ENCODE measurements at places on chromosomes 2 and 18.

DNA sequence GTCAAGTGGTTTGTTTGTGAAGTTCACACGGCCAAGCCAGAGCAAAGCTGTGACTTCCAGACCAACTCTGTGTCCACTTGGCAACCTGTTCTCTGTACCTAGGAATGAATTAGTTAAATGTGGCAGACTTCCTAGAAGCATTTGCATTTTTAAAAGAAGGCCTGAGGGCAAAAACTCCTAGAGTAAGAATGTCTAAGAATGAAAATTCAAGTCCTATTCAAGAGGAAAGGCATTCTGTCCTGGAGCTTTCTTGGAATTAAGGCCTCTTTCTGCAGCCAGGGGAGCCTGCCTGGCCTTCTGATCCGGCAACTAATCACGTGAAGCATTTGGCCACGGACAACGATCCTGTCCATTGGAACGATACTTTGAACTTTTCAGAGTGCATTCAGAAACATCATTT lies 155.0 kb downstream of the SETBP1 start:
- no peak for DNase-seq

DNA sequence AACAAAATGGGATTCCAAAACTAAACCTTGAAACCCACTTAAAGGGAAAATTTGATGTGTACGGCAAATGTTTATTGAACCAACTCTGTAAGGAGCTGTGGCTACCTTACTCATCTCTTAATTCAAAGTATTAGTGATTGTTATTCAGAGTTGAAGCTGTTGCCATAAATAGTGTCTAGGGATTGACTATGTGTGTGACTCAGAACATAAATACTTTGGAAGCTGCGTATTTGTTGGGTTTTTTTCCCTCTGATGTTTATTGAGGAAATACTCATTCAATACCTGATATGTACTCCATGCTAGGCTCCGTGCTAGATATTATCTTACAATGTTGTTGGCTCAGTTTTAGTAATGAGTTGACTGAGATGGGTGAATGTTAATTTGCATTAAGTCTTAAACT lies 90.4 kb downstream of the PTRHD1 start:
- DNase-seq = no peak

DNA sequence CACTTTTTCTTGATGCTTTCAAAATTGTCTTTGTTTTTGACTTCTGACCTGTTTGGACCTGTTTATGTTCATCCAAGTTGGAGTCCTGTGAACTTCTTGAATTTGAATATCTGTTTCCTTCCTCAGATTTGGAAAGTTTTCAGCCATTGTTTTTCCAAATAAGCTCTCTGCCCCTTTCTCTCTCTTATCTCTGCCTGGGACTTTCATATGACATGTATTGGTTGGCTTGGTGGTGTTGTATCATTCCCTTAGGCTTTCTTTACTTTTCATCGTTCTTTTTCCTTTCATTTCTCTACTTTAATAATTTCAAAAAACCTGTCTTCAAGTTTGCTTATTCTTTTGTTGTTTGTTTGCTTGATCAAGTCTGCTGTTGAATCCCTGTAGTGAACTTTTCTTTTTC lies 60.1 kb upstream of the LDLRAD4 start:
- DNase-seq = no peak

- DNase-seq = no peak
Measured at GRCh38 chr2:172674034-172674967, 61.3 kb upstream of the RAPGEF4 start.

DNA sequence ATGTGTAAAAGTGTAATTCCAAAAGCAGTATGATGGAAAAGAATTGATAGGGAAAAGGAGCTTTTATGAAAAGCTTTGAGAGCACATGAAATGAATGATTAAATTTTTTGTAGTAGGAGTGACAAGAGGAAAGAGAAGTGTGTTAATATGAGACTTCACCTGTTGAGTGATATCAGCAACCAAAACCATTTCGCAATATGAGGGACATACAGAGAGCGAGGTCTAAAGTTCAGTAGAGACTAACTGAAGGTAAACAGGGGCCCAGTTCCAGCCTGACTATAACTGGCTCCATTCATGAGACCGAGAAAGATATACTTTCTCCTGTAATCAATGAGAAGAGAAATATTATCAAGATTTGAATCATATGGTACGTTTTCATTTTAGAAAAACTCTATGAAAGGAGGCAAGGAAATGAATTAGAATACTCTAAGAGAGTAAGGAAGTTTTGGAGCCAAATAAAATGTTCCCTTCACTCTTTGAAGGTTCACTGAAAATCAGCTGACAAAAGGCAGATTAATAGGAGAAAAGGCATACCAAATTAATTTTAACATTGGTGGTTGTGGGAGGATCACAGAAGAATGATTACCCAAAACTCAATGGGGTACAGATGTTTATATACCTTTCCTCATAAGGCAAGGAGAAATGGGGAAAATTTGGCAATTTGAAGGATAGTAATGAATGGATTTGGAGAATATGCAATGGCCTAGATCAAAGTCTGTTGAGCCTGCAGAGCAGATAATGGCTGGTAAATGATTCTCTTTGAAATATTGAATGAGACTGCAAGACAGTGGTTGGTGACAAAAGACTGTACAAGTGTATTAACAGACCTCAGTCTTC lies 932.2 kb downstream of the TDRD15 start:
- DNase-seq = no peak

Data from right atrium auricular region (tissue), 2 donors.